SW480 (cell line): ENCODE measurements at places on chromosomes 16 and 17.

DNA sequence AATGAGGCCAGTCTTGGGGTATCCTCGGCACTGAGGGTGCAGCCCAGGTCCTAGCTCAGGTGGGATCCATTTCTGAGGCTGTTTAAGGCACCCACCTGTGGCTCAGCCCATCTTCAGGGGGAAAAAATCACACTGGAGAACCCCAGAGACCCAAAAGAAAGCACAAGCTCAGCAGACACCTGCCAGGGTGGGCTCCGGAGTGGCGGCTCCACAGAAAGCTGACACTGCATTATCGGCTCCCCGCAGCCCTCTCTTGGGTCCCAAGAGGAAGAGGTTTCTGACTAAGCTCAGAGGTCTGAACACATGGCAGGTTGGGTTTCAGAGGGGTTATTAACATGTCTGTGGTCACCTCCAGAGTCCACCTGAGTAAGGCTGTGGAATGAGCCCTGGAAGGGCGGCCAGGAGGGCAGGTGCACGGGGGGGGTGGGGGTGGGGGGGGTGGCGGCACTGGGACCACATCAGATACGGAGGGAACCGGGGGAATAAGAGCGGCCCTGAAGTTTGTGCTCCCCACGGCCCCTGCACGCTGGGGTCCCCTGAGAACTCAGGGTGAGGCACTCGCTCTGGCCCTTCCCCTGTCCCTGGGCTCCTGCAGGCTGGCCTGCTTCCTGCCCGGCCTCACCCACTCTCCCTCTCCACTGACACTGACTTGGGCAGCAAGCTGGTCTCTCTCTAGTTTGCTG is 79.5 kb downstream of the TIMM22 start:
- DNase-seq: peak; percentile 91

GRCh38 chr17:38605841-38606645 is at the start of gene SRCIN1:
Gene SRCIN1, minus strand, starts transcription at chr17:38605952. Its CDS starts 247 bp downstream, at chr17:38605705.
- DNase-seq: peak; percentile 62

DNA sequence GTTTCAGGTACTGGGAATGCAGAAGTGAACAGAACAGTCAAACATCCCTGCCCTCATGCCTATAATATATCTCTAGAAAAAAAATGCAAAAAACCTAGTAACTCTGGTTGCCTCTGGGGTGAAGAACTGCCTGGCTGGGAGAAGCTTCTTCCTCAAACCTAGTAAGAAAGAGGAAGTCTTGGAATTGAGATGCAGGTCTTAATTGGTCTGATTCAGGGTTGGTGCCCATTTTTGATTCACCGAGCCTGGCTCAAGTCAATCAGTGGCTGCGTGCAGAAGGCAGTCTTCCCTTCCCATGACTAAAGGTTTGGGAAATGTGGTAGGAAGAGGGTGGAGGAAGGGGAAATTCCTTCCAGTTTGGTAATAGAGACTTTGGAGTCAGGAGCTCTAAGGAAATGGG is 22.4 kb downstream of the CDRT15 start:
- DNase-seq: no peak

- no peak for DNase-seq
These were observed 18.4 kb downstream of the SOX9 start for GRCh38 chr17:72139212-72139611.

DNA sequence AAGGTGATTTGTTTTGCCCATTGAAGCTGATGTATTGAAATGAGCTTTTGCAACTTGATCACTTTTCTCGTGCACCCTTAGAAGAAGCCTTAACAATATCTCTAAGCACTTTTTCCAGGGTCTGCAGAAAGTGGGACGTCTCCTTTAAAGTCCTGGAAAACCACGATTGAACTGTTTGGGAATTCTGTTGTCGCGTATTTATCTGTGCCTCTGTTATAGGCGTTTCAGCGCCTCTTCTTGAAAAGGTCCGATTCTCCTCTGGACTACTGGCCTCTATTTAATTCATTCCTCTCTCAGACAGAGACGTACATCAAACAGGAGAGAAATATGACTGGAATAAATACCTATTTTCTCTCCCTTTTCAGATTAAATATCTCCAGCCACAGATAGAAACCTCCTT is 262.4 kb upstream of the PSMD7 start:
- DNase-seq: no peak

DNA sequence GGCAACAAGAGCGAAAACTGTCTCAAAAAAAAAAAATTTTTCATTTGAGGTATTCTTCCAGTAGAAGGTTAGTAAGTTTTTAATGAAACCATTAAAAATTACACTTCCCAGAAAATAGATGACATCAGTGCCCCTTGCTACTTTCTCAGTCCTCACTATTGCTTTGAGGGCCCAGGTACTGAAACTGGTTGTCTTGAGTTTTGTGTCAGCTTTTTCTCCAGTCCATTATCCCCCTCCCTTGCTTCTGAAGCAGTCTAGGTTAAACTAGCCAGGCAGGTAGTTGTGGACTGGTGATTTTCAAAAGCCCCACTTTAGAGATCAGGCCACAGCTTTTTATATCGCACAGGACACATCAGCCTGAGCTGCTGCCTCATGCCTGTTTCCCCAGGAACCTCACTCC is 10.9 kb downstream of the SMCR8 start:
- DNase-seq: no peak

DNA sequence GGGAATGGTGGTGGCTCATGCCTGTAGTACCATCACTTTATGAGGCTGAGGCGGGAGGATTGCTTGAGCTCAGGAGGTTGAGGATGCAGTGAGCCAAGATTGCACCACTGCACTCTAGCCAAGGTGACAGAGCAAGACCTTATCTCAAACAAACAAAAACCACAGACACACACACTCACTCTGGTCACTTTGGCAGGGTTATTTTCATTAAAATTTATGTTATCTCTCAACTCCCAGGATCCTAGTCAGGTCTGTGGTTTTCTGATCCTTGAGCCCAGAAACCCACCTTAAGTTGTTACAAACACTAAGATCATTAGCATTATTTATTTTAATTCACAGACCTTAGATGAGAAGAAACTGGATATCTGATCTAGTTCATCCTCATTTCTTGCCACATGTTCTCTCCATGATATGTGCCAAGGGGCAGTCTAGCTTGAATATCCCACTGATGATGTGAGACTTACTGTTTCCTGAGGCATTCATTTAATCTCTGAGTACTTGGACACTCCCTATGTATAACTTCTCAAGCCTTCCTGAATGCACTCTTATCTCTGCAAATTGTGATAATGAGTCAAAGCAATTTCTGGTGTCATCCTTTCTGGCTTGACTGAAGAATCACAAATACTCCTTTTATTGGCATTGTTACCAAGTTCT is 9.6 kb downstream of the ABHD15 start:
- DNase-seq: no peak

GRCh38 chr17:39626171-39627046 is at the start of gene PPP1R1B:
Gene PPP1R1B, plus strand, starts transcription at chr17:39626952. Its CDS starts 441 bp downstream, at chr17:39627393.
- DNase-seq: no peak

DNA sequence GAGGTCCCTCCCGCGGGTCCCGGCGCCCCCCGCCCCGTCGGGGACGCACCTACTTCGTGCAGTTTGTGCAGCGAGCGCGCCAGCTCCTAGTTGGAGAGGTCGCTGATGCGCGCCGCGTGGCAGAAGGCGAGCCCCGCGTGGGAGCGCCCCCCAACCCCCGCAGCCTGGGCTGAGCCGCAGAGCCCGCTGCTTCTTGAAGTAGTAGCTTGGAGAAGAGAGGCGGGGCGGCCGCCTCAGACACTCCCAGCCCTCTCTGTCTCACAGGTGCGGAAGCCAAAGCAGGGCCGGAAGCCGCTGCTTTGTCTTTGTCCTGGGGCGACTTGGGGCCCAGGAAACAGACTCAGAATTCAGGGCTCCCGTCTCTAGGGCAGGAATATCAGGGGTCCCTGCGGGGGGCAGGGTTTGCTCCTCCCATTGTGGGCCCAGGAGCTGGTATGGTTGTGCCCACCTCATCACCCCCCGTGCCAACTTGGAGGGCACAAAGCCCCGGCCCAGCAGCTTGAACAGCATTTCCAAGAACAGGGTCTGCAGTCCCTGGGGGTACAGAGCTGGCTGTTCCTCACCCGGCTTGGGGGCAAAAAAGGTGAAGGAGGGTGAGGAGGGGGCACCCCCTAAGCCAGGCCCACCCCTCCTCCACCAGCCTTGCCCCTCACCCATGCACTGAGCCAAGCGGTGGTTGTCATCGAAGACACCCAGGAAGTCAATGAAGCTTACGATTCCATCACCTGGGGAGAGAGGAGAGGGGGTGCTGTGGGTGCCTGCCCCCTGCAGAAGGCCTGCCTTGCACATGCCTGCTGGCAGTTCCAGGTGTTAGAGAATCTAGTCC is 13.5 kb downstream of the SPATA32 start:
- DNase-seq: peak; percentile 43

- DNase-seq: no peak
These were observed 27.2 kb upstream of the ITGA3 start for GRCh38 chr17:50028736-50029120.

DNA sequence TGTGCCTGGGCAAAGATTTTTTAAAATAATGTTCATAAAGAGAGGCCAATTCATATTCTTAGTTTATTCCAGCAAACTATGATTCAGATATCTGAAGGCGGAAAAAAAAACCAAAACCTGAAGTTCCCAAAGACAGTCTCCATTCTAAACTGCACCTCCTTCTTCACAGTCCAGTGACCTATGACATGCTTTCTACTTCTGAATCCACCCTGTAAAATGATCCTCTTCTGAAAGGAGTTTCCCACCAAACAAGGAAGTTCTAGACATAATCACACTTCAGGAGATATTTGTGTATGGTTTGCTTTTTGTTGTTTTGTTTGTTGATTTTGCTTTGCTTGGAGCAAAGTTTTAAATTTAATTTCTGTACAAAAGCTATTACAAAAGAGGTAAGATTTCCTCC is 12.9 kb upstream of the CHST4 start:
- no peak for DNase-seq

GRCh38 chr17:44417553-44417952 is 28.1 kb upstream of the ITGA2B start:
- peak; percentile 32 for DNase-seq

- DNase-seq: no peak
These were observed 15.7 kb downstream of the TMIGD1 start for GRCh38 chr17:30318155-30318554.

DNA sequence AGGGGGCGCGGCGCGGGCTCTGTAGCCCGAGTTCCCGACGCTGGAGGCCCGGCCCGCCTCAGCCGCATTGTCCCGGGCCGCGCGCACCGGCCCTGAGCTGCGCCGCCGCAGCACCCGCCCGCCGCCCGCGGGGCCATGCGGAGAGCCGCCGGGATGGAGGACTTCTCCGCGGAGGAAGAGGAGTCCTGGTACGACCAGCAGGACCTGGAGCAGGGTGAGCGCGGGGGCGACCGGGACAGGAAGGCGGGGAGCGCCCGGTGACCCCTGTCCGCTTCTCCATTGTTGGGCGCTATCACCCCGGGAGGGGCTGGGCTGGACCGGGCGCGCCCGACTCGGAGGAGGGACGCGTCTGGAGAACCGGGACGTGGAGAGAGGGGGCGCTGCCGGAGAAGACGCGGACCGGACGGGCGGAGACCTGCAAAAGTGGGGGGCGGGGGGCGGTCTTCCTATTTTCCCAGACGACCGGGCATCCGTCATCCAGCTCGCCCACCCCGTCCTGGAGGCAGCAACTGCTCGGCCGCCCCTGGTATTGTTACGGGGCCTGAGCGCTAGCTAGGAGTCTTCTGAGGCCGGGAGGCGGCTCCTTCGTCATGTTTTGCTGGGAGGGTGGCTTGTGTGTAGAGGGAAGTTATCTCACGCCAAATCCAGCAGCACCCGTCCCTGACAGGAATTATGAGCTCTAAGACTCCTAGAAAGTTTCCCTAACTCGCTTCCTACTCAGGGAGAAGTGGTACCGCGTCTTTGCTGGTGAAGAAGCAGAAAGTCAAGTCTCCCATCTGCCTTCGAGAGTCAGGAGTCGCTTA is 678 bp downstream of the CDR2L start:
- peak; percentile 54 for DNase-seq

DNA sequence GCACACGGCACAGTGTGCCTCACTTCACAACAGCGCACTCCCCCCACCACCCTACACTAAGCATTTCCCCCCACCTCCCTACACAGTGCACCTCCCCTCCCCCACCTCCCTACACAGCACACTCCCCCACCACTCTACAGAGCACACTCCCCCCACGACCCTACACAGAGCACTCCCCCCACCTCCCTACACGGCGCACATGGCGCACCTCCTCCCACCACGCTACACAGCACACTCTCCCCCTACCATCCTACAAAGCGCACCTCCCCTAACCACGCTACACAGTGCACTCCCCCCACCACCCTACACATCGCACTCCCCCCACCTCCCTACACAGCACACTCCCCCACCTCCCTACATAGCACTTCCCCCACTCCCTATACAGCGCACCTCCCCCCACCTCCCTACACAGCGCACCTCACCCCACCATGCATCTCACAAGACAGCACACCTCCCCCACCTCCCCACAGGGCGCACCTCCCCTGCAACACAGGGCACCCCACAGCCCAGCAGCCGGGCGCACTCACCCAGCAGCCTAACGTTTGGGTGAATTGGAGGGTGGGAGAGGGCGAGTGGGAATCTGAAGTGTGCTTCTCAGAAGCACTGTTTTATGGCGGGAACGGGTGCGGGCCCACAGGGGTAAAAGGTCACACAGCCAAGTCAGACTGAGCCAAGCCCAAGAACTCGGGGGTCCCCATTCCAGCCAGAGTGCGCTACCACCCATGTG is 10.3 kb downstream of the KNOP1 start:
- no peak for DNase-seq

- DNase-seq: no peak
These were observed 53.1 kb downstream of the FOXL1 start for GRCh38 chr16:86631444-86631843.

DNA sequence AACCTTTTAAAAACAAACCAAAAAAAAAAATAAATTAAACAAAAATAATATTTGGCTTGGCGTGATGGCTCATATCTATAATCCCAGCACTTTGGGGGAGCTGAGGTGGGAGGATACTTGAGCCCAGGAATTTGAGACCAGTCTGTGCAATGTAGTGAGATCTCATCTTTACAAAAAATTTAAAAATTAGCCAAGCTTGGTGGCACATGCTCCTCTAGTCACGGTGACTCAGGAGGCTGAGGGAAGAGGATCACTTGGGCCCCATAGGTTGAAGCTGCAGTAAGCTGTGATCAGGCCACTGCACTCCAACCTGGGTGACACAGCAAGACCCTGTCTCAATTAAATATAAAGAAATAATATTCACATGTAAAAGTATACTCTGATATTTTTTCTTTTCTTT is 12.2 kb downstream of the GNGT2 start:
- DNase-seq: no peak

DNA sequence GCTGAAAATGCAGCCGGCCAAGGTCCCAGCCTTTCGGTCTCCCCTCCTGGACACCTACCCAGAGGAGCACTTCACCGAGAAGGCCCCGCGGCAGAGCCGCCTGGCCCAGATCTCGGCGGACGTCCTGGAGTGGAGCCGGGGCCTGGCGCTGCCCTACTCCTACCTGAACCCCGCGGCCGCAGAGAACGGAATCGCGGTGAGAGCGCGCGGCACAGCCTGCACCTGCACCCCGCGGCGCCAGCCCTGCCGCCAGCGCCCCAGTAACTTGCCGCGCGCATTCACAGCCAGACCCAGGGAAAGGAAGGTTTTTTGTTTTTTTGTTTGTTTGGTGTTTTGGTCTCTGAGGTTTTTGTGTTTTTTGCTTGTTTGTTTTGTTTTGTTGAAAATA is 15.2 kb downstream of the ALOX12B start:
- no peak for DNase-seq

GRCh38 chr16:8760021-8760420 is 37.4 kb downstream of the TMEM186 start:
- DNase-seq: no peak
